ENCODE measurements at places on chromosomes 6 and 20.

GRCh38 chr20:57374931-57375651 lies 16.1 kb upstream of the RBM38 start:
- no peak for DNase-seq

GRCh38 chr20:61956396-61957342 lies 109.0 kb downstream of the TAF4 start:
- no peak for DNase-seq

- DNase-seq, result no peak
These were observed 10.1 kb downstream of the CDC5L start for GRCh38 chr6:44397424-44398164.

- DNase-seq, result no peak
These were observed 31.3 kb downstream of the C20orf203 start for GRCh38 chr20:32642257-32643046.

GRCh38 chr20:16929756-16930155 lies 181.6 kb downstream of the OTOR start:
- DNase-seq, result no peak

All from germinal center (tissue), 1 donor.